ENCODE measurements at places on chromosomes 13 and 19. TPM values are rescaled to one million over a fixed set of nuclear protein-coding genes. Genes with fewer than 3 reads are reported as not detected.

KIRREL2 gene
- 5.0 TPM for total RNA-seq

PEG3 gene
- total RNA-seq: 0.15 TPM

HSPBP1 gene
- total RNA-seq: 84.2 TPM

CHAF1A gene
- 45.4 TPM for total RNA-seq

FLT3LG gene
- total RNA-seq: 1.5 TPM

ZSCAN1 gene
- total RNA-seq: not detected

STX10 gene
- total RNA-seq: 43.6 TPM

PABPC3 gene
- 0.18 TPM for total RNA-seq

SIGLEC9 gene
- total RNA-seq: not detected

KLK8 gene
- not detected for total RNA-seq

UBAC2 gene
- 40.8 TPM for total RNA-seq

GIPR gene
- 2.0 TPM for total RNA-seq

LAIR2 gene
- total RNA-seq: not detected

TYK2 gene
- total RNA-seq: 104 TPM

VSTM1 gene
- 1.5 TPM for total RNA-seq

FFAR2 gene
- total RNA-seq: not detected

KLHL1 gene
- total RNA-seq: not detected

ARHGEF7 gene
- 36.4 TPM for total RNA-seq

MEIS3 gene
- total RNA-seq: 11.3 TPM

ZNF708 gene
- total RNA-seq: 8.3 TPM

ZNF100 gene
- 12.1 TPM for total RNA-seq

PNMA8C gene
- total RNA-seq: not detected

EFNA2 gene
- total RNA-seq: 7.8 TPM

MIR17HG gene
- total RNA-seq: 3.1 TPM

CEACAM19 gene
- 1.2 TPM for total RNA-seq

SLC8A2 gene
- 0.10 TPM for total RNA-seq

ZNF320 gene
- 10.2 TPM for total RNA-seq

ZNF600 gene
- 13.6 TPM for total RNA-seq

TMEM150B gene
- not detected for total RNA-seq

KLK15 gene
- total RNA-seq: not detected

SYNGR4 gene
- total RNA-seq: 0.39 TPM

STARD13 gene
- 6.5 TPM for total RNA-seq

DMKN gene
- total RNA-seq: 5.6 TPM

ZNF667 gene
- total RNA-seq: not detected

ASF1B gene
- total RNA-seq: 35.4 TPM

LHB gene
- total RNA-seq: 0.39 TPM

TEX101 gene
- not detected for total RNA-seq

ZNF763 gene
- total RNA-seq: 0.39 TPM

RFX1 gene
- 15.2 TPM for total RNA-seq

All from Panc1 (cell line).